Sigmoid colon (tissue), 7 donors: ENCODE measurements at places on chromosomes 3 and 15. TPM values are rescaled to one million over a fixed set of nuclear protein-coding genes. Genes with fewer than 3 reads are reported as not detected.
A peak's percentile ranks its signal among the peaks of the same experiment; 100 is the strongest.

GRM7 gene
- not detected for polyA plus RNA-seq

FES gene
- polyA plus RNA-seq = 7.2 TPM

ITGA11 gene
- 2.4 TPM for polyA plus RNA-seq

RBP2 gene
- polyA plus RNA-seq = 0.87 TPM

TM4SF18 gene
- polyA plus RNA-seq = 0.60 TPM

PDIA3 gene
- polyA plus RNA-seq = 82.5 TPM

DNAJC13 gene
- polyA plus RNA-seq = 12.4 TPM

ISLR gene
- 0.69 TPM for polyA plus RNA-seq

DNA sequence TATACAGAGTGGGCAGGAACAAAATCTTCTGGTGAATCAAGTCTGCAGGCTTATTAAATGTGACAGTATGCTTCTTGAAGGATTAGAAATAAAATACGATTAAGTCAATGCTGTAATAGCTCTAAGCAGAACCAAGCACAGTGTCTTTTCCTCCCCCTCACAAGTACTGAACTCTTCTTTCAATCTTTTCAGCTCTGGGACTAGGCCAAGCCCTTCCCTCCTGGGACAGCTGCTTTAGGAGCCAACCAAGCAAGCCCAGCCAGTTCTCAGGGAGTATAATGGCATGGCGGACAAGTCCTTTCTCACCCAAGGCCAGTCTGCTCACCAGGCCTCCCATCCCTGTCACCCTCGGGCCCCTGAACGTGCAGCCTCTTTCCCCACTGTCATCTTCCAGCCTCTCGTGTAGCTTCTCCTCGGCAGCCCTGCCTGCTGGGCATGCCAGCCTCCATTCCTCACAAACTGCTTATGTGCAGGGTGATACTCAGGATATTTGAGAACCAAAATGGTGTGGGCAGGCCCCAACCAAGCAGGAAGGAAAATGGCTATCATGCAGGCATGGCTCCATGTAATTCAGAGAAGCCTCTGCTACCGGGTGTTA lies 8.4 kb upstream of the PPP1R2 start:
- DNase-seq = no peak
- H3K27me3 ChIP-seq = no peaks in the 10 kb centered on the region
- H3K36me3 ChIP-seq = no peaks in the 10 kb centered on the region
- H3K4me1 ChIP-seq = peaks cover 6% of the 10 kb centered on the region

DNA sequence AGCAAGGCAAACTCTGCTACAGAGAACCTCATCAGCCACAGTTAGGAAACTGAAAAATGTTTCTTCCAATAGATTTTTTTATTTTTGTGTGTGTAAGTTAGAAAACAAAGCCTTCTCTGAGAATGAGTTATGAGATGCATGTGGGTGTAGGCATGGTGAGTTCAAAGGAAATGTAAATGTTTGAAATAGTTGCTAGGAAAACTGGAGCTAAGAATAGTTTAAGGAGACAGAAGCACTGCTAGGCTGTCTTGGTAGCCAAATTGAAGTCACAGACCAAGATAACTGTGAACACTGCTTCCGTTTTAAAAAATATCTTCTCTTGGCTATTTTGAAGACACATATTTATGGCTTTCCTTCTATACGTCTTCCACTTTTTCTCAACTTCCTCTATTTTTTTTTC lies 1501.2 kb upstream of the CADM2 start:
- no peak overlapping the region for H3K27ac ChIP-seq
- no peak overlapping the region for H3K4me3 ChIP-seq
- DNase-seq = no peak
- H3K4me1 ChIP-seq = no peaks in the 10 kb centered on the region
- H3K27me3 ChIP-seq = no peaks in the 10 kb centered on the region
- H3K36me3 ChIP-seq = no peaks in the 10 kb centered on the region

GRCh38 chr3:120147072-120147871 lies 53.0 kb upstream of the GSK3B start:
- no peak for DNase-seq
- no peaks in the 10 kb centered on the region for H3K4me1 ChIP-seq
- H3K4me3 ChIP-seq = no peak overlapping the region

DNA sequence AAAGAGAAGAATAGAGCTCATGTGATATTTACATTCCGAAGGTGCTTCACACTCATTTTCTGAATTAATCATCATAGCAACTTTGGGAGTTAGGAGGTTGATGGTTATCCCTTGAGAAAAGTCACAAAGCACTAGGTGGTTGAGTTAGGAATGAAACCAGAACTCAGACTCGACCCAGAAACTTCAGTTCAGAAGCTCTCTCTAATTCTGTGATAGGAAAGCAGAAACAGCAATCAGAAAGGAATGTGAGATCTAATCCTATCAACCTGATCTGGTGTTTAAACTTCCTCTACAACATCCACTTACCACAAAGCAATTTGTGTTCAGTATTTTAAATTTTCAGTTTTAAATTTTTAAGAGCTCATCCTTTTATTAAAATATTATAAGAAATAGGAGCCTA lies 211.2 kb downstream of the CNTN3 start:
- no peak for DNase-seq
- no peaks in the 10 kb centered on the region for H3K4me1 ChIP-seq
- no peaks in the 10 kb centered on the region for H3K36me3 ChIP-seq
- no peak overlapping the region for H3K4me3 ChIP-seq

DNA sequence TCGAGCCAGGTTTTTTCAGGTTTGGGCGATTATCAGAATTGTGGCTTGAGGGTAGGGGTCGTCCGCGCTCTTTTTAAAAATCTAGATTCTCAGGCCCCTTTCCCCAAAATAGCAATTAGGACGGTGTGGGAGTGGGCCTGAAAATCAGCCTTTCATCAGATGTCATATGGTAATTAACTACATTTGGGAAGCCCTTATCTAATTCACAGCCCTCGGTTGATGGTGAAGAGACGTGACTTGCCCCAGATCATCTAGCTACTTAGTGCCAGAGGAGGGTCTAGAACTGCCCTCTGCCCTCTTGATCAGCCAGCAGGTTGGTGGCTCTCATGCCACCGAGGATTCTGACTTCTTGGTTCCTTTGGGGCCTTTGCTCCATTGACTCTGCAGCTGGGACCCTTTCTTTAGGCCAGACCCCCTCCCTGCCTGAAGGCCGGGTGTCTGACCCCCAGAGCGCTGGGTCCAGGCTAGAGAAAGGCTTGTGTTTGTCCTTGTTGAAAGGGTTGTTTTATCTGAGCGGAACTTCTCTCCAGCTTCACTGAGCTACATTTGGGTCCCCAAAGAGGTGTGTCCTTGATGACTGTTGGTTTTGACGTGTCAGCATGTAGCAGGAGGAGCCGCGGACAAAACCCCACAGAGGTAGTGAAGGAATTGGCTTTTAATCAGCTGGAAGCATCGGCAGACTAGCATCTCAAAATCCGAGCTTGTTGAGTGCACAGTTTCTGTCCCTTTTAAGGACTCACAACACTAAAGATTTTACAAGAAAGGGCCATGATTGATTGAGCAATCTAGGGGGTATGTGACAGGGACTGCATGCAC lies 857 bp downstream of the AEN start:
- peak; percentile 48 for DNase-seq
- H3K27me3 ChIP-seq = no peaks in the 10 kb centered on the region
- H3K36me3 ChIP-seq = no peaks in the 10 kb centered on the region
- H3K4me3 ChIP-seq = peak overlapping the region; percentile 67
- H3K4me1 ChIP-seq = peaks cover 40% of the 10 kb centered on the region
- peak overlapping the region; percentile 83 for H3K27ac ChIP-seq

- DNase-seq = peak; percentile 52
- no peak overlapping the region for H3K27ac ChIP-seq
- H3K4me1 ChIP-seq = peaks cover 10% of the 10 kb centered on the region
- H3K36me3 ChIP-seq = peaks cover 5% of the 10 kb centered on the region
- H3K4me3 ChIP-seq = no peak overlapping the region
These were observed 93.4 kb downstream of the LRRK1 start for GRCh38 chr15:101012326-101013200.

DNA sequence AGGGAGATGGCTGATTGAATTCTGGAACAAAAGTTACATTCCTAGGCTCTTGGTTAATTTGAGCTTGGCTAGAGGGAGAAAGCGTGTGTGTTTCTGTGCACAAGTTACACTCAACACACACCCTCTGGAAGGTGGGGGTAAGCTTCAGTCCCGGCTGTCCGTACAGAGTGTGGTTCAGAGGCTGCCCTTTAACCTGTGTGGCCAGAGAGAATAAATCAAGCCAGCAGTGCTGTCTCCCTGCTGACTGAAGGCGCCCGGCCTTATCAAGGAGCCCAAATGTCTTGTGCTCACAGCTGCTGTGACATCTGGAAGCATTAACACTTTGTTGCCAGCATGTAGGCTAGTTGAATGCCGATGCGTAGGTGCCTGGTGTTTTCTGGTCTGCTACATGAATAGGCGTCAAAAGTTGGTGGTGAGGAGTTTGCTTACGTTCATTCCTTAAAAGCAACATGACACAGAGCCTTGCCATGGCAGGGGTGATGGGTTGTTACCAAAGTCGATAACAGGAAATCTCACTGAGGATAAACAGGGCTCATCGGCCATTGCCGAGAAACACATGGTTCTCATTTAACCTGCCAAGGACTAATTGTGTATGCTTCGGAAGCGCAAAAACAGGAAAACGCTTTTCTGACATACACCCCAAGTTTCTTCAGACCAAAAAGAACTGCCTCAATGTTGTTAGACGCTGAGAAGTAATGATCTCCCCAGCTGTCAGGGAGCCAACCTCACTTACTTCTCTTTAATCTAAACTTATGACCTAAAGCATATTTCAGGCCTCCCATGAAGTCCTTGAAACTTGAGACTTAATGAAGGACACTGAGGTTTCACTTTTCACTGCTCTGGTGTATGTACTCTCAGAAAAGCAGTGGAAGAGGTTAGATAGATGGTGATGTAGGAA lies 95.8 kb upstream of the CTDSPL start:
- peaks cover 42% of the 10 kb centered on the region for H3K4me1 ChIP-seq
- peak overlapping the region; percentile 64 for H3K27ac ChIP-seq
- no peaks in the 10 kb centered on the region for H3K36me3 ChIP-seq
- H3K4me3 ChIP-seq = no peak overlapping the region
- DNase-seq = peak; percentile 75

GRCh38 chr3:23111286-23111685 lies 91.8 kb upstream of the UBE2E2 start:
- peaks cover 36% of the 10 kb centered on the region for H3K4me1 ChIP-seq
- H3K36me3 ChIP-seq = no peaks in the 10 kb centered on the region
- H3K4me3 ChIP-seq = no peak overlapping the region
- no peak overlapping the region for H3K27ac ChIP-seq
- no peak for DNase-seq

GRCh38 chr3:190731596-190731995 lies 130.9 kb downstream of the GMNC start:
- H3K36me3 ChIP-seq = no peaks in the 10 kb centered on the region
- H3K4me3 ChIP-seq = no peak overlapping the region
- H3K27me3 ChIP-seq = no peaks in the 10 kb centered on the region
